Hematopoietic multipotent progenitor cell treated with erythropoietin and hydrocortisone succinate and interleukin-3 and kit ligand, for 6 days (in vitro differentiated cells): ENCODE measurements at places on chromosomes 2 and 18.

- peak; percentile 28 for DNase-seq
These were observed 17.4 kb downstream of the STK25 start for GRCh38 chr2:241490825-241491506.

- no peak for DNase-seq
These were observed 307.3 kb upstream of the CHAC2 start for GRCh38 chr2:53460347-53460746.

DNA sequence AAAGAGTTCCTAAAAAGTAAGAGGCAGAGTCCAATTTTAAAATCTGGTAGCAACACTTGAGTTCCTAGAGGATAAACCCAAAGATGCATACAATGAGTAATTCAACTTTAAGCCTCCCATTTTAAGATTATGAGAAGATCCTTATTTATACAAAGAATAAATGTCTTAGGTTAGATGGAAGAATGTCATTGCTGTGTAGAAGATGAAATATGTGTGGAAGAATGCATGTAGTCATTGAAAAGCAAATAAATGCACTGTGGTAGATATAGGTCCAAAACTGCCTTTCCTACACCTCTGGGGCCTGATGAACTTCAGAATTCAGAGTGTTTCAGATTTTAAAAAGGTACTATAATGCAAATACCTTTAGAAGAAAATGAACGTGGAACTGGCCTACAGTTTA lies 58.7 kb upstream of the LRP1B start:
- DNase-seq, result no peak

- peak; percentile 80 for DNase-seq
These were observed 53.1 kb downstream of the VIL1 start for GRCh38 chr2:218471982-218472381.

GRCh38 chr2:227366769-227367426 lies 12.2 kb downstream of the TM4SF20 start:
- no peak for DNase-seq

- DNase-seq, result no peak
These were observed 500.7 kb downstream of the METTL4 start for GRCh38 chr18:2070631-2071030.

- peak; percentile 1 for DNase-seq
These were observed at the start of gene MC4R for GRCh38 chr18:60372596-60372995. MC4R (minus strand) TSS chr18:60372775; CDS start chr18:60372349, 426 bp downstream.

DNA sequence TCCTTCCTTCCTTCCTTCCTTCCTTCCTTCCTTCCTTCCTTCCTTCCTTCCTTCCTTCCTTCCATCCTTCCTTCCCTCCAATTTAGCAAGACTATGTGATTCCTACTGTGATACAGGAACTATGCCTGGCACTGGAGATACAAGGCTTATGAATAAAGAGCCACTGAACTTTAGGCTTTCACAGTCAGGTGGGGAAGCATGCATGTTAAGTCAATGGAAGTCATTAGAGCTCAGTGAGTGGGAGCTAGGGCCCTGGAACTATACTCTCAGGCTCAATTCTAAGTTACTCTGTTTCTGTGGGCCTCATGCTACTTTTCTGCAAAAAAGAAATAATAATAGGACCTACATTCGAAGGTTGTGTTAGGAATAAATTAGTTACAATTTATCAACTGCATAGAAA lies 527.6 kb upstream of the ZEB2 start:
- no peak for DNase-seq

DNA sequence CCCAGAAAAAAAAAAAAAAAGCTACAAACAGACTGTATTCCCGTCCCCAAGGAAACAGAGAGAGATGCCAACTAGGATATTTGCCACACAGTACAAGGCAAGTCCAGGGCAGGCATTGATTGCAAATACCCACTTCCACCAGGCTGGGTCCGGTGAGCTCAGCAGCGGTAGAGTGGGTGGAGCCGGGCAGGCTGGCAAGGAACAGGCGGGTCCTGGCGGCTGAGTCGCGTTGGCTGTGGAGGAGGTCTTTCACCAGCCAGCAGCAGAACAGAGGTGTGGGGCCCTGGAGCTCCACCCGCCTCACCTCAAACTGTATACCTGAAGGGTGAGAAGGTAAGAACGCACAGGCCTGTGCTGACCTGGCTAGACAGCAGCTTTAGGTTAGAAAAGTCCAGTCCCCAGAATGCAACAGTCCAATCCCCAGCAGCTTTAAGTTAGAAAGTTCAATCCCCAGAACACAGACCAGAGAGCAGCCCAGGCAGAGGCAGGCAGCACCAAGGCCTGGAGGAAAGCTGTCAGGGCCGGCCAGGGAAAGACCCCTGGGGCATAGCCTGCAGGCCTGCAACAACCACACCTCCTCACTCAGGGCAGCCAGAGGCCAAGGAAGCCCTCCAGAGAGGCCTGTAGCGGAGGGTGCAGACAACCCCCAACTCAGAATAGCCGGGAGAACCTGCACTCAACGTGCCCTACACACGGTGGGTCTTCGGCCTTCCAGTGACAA lies 21.9 kb upstream of the MTERF4 start:
- peak; percentile 32 for DNase-seq

DNA sequence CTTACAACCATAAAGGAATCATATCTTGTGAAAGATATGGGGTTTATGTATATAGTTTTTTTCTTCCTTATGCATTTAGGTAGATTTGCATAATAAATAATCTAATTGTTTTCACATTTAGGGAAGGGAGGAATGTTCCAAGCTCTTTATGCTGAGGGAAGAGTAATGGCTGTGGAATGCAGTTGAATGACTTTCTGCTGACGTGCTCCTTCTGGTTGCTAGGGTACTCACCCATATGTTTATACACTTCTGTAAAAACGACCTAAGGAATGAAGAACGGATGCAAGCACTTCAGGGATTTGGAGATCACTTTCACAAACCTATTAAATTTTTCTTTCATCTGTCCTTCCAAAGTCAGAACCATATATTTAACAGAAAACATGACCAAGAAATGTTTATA lies 29.2 kb upstream of the PPP4R1 start:
- DNase-seq, result no peak

- DNase-seq, result no peak
These were observed 218.2 kb downstream of the TTC32 start for GRCh38 chr2:19683556-19683955.

GRCh38 chr2:108145557-108146326 lies 94.0 kb upstream of the SULT1C3 start:
- DNase-seq, result no peak
